ENCODE measurements at places on chromosomes 1 and 21. TPM values are rescaled to one million over a fixed set of nuclear protein-coding genes. Genes with fewer than 3 reads are reported as not detected.

Gene RGS4
- total RNA-seq, result 32.6 TPM

Gene ITLN1
- total RNA-seq, result 51.7 TPM

Gene CXADR
- 0.28 TPM for total RNA-seq

GRCh38 chr1:90799326-90799725 lies 82.2 kb upstream of the BARHL2 start:
- no peak for DNase-seq

All from thoracic aorta (tissue), 2 donors.